Activated gamma-delta T cell treated with anti-CD3 and anti-CD28 coated beads, Interleukin-2, amount 50 U/mL, for 16 hours (primary cell): ENCODE measurements at places on chromosomes 6 and 20.

- DNase-seq, result no peak
These were observed 17.4 kb upstream of the PRDM13 start for GRCh38 chr6:99589290-99589672.

- no peak for DNase-seq
These were observed 24.5 kb downstream of the TENT5A start for GRCh38 chr6:81727876-81728517.

DNA sequence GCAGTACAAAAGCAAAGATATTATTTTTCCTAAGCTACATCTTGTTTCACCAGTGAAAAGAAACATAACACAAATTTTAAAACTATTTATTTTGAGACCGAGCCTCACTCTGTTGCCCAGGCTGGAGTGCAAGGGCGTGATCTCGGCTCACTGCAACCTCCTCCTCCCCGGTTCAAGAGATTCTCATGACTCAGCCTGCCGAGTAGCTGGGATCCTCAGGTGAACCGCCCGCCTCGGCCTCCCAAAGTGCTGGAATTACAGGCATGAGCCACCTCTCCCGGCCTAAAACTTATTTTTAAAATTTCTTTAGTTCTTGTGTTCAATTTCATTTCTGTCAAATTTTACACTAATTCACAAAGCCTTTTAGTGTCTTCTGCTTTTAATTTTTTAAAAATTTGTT is 5.9 kb downstream of the SRSF12 start:
- no peak for DNase-seq

- DNase-seq, result no peak
These were observed 198.7 kb upstream of the RREB1 start for GRCh38 chr6:6909111-6909510.

- DNase-seq, result no peak
These were observed 170.8 kb downstream of the SASH1 start for GRCh38 chr6:148513145-148514071.

DNA sequence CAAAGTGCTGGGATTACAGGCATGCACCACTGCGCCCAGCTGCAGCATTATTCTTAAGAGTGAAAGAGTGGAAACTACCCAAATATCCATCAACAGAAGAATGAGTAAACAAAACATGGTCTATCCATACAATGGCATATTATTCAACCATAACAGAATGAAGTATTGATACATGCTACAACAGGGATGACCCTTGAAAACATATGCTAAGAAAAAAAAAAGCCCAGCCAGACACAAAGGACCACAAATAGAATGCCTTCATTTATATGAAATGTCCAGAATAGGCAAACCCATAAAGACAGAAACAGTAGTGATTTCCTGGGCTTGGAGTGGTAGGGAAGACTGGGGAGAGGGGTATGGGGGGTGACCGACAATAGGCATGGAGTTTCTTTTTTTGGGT is 7.1 kb downstream of the TUBB2B start:
- DNase-seq, result no peak

- no peak for DNase-seq
These were observed 195.0 kb upstream of the CEP162 start for GRCh38 chr6:84422380-84422968.

DNA sequence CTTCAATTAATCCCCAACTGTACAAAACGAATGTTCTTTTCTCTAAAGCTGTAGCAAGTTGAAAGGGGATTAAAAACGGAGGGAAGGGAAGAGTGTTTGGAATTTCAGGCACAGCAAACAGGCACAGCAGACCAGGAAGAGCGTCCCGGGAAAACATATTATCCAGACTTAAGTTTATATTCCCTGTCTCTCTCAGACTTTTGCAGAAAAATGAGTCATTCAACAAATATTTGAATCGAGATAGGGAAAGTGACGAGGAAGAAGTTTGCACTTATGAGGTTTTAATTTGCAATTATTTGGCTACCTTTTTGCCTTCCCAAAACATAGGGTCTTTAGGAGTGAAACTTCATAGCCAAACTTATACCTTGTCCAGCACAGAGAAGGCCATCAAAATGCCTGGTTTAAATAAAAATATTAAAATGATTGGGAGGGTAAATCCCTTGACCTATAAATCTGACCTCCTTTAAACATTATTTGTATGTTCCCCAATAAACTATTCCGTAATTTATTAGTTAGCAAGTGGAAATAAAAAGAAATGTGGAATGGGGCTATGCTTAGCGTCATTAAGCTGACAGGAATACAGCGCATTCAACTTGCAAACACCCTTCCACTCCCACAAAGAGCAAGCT is 16.0 kb downstream of the HFE start:
- no peak for DNase-seq

DNA sequence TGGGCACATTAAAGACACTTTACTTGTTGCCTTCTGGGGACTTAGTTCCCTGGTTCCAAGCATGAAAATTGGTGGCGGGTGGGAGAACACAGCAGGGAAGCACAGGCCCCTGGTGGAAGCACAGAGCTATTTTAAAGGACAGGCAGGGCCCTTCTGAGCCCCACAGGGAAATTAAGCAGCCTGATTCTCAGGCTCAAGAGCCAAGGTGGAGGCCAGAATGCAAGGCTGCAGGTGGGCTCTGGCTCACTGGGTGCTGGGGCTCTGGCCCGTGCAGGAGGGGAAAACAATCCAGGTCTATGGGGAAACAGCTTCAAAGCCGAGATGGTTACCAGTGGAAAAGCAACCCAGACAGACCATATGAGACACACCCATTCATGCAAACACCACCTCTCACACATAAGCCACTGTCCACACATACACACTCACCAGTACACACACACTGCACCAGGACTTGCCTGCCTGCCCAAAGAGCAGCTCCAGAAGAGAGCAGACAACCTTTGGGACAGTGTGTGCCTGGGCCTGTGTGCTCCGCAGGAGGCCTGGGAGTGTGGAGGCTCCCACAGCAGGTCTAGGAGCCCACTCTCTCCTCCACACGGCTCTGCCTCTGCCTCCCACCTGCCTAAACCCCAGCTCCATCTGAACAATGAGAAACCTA is 30.6 kb downstream of the TFEB start:
- no peak for DNase-seq

DNA sequence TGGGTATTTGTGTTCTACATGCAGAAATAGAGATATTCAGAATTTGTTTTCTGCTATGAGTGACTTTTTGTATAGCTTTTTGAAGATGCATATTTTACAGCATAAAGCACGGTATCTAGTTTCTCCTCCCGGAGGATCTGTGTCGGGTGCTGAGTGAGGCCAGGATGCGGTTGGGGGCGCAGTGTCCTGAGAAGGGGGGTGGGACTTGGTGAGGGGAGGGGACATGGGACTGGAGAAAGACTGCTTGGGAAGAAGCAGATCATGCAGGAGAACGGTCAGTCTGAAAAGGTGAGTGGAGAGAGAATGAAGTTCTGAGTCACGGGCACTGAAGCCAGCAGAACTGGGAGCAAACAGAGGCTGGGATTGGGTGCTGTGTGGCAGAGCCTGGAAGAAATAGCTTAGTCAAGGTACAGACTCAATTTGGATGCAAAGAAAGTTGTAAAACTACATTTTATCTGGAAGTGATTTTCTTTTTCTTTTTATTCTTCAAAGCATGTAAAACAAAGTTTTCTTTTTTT is 44.0 kb downstream of the STX11 start:
- no peak for DNase-seq

- DNase-seq, result no peak
These were observed at the start of gene PTCHD4 for GRCh38 chr6:48111143-48111506. PTCHD4 (minus strand) TSS chr6:48111197; CDS start chr6:48068957, 42,240 bp downstream.

DNA sequence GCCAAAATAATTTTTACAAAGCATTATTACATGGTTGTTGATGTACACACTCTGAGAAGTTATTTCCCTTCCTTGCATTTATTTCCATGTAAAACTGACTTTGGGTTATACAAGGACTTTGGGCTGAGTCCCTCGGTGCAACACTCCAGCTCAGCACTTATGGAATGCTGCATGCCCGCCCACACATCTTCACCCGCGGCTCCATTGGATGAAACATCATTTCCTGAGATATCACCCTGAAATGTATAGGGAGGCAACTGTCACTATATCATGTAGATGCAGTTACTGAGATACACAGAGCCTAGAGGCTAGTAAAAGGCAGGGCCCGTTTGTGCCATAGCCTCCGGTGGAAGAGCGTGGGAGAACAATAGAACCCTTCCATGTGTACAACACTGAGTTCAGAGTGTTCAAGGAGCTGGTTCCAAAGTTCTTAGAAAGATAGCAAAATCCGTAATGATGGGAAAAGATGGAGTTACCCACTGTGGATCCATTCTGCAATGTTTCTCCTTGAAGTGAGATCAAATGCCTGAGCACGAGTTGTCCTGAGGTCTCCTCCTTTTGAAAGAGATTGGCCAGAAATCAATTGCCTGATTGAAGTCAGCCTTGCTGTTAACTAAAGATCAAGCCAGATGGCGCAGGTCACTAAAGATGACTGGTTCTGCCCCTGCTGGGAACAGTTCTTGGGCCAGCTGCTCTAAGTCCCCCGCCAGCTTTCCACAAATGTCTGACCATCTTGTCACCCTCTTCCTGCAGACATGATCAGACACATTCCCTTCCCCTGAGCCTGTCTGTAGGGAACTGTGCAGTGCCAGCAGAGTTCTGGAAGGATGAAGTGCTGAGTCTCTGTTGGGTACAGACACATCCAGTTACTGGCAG is 100.9 kb upstream of the IYD start:
- no peak for DNase-seq

- DNase-seq, result no peak
These were observed 36.8 kb upstream of the CLIC5 start for GRCh38 chr6:46052479-46052878.

DNA sequence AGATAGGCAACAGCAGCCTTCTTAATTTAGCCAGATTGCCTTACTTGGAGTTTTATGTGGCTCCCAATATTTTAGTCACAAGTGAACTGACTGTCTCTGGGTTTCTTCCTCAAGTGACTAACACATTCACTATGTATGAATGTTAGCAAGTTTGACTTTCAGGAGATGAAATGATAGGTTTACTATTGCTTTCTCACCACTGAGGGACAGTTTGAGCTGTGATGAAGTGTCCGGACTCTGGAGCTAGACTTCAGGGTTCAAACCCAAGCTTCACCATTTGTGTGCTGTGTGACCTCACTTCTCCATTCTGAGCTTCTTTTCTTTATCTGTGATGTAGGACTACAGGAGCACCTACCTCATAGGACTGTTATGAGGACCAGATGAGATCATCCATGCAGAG is 8.2 kb downstream of the DHX35 start:
- no peak for DNase-seq

DNA sequence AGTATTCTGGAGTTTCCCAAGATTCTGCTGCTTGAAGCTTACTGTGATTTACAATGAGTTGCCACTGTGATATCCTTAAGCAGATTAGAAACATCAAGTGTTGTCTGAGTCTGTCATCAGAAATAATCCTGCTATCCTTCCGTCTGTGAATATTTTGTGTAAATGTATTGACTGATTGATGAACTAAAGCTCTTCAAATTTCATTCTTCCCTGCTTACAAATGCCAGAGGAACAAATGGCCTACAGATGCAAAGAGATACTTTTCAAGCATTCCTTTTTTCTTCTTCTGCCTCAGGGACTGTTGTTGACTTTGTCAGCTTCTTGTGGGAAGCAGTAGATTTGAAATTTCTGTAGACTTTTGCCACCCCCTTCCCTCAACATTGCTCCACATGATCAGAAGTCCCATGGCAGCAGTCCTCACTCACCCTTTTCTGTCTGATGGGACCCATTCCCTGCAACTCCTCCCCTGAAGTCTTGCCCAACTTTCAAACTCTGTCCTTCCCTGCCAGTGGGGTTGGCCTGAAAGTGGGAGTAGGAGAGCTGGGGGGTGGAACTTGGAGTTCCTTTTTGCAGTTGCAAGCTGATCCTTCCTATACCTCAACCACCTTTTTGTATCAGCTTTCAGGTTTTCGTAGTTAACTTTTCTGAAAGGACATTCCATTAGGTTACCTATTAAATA is 38.5 kb upstream of the MLIP start:
- no peak for DNase-seq

GRCh38 chr6:109008054-109008453 is 86.6 kb downstream of the SESN1 start:
- no peak for DNase-seq

DNA sequence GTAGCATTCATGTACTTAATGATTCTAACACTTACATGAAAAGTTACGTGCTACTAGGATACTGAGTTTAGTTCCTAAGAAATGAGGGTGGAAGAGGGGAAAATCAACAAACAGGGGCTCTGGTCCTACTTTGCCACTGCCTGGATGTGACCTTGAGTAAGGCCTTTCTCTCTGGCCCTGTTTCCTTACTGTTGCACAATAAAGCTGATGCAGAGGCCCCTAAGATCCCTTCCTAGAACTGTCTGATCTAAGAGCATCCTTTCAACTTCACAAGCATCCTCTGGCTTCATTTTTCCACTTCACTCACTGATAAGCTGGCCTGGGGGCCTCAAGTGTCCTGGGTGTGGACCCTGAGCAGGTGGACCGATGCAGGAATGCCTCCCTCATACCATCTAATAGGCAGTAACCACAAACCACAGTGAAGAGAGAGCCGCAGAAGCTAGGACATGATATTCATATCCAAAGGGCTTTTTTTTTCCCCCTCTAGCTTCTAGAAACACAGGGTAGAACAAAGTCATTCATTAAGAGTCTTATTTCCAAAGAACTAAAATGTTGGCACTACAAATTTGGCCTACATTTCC is 21.6 kb downstream of the FKBP1A start:
- DNase-seq, result no peak

DNA sequence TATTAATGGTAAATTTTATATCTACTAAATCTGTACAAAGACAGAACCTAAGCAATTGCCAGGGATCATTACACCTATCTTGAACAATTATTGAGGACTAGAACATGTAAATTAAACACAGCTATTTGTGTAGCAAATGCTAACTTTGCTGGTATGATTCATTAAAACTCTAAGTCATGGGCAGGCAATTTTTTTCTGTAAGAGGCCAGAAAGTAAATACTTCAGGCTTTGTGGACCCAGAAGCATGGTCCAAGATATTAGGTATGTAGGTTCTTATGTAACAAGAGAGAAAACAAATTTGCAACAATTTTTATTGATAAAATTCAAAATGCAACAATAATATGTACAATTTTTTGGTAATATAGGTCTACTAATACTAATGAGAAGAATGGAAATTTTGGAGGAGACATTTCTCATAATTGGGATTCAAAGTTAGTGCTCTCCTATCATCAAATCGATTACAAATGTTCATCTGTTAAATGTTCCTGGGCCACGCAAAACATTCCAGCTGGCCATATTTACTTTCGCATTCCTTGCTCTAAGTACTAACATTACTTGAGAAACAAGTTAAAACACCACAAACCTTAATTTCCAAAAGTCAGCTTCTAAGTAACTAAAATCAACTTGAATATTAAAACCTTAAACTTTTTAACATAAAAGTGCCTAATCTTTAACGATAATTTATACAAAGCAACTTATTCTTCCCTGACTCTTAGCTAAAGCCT is 4.3 kb downstream of the TMEM30A start:
- DNase-seq, result no peak
